ENCODE measurements at places on chromosomes 5 and 9.

GRCh38 chr9:89797937-89798455, 193.2 kb downstream of the GADD45G start:
- no peak for DNase-seq

DNA sequence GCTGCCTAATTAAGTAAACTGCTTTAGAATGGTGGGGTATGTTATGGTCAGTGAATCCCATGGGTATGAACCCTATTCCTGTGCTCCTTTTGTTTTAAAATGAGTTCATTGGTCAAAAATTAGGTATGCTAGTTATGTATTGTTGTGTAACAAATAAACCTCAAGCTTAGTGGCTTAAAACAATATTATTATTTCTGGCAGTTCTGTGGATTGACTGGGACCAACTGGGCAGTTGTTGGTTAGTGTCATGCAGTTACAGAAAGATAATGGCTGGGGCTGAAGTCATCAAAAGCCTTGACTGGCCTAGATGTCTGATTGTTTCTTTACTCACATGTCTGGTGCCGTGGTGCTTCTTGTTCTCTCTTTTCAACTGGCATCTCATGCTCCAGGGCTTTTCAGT, 8.9 kb upstream of the PTAR1 start:
- DNase-seq = peak; percentile 44

DNA sequence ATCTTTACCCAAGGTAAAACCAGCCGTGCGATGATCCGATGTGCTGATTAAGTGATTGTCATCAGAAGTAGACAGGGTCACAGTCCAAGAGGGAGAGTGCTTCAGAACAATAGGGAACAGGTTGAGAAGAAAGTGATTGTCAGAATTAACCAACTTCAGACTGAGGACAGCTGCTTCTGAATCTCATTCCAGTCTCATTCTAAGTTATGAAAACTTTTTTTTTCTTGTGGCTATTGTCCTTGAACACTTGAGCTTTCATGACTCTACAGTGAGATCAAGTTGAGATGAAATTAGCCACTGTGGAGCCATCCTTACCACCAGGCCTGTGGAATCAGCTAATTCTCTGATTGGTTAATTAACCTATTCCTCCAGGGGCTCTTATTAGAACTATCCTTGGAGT, 159.9 kb upstream of the WWC1 start:
- no peak for DNase-seq

DNA sequence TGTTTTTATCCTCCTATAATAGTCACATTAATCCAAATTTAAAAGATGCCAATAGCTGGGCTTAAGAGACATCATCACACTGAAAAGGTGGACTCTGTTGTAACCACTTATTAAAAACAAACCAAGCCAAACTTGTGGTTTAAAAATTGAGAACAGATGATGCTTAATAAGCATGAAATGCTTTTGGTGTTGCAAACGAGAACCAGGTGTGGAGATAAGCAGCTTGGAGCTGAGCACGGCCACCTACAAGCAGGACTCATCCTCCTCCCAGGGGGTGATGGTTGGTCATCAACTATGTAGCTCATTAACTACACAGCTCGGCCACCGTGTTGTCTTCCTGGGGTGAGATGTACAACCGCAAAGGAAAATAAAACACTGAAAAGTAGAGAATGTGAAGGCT, 154.4 kb downstream of the NPR3 start:
- DNase-seq = no peak

- peak; percentile 70 for DNase-seq
Observed at GRCh38 chr5:95850391-95850894, 27.9 kb upstream of the GLRX start.

DNA sequence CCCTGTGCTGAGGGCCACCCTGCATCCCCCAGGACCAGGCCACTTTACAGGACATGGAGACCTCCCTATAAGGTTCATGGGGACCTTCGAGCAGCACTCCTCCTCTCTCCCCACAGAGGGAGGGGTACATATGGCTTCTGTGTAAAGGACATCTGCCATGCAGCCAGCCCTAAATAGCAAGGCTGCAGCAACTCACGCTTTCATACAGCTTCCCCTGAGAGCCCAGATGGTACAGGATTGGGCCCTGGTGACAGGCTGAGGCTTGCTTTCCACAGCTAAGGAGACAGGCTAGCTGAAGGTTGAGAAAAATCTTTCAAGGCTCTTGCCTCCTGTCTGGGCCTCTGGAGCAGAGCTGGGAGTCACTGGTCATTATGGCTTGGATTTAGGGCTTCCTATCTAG, 147.0 kb upstream of the ZNF366 start:
- DNase-seq = no peak

GRCh38 chr5:7902201-7902600, 33.3 kb downstream of the MTRR start:
- DNase-seq = no peak
